ENCODE measurements at places on chromosomes 13 and 19. TPM values are rescaled to one million over a fixed set of nuclear protein-coding genes. Genes with fewer than 3 reads are reported as not detected.

DNA sequence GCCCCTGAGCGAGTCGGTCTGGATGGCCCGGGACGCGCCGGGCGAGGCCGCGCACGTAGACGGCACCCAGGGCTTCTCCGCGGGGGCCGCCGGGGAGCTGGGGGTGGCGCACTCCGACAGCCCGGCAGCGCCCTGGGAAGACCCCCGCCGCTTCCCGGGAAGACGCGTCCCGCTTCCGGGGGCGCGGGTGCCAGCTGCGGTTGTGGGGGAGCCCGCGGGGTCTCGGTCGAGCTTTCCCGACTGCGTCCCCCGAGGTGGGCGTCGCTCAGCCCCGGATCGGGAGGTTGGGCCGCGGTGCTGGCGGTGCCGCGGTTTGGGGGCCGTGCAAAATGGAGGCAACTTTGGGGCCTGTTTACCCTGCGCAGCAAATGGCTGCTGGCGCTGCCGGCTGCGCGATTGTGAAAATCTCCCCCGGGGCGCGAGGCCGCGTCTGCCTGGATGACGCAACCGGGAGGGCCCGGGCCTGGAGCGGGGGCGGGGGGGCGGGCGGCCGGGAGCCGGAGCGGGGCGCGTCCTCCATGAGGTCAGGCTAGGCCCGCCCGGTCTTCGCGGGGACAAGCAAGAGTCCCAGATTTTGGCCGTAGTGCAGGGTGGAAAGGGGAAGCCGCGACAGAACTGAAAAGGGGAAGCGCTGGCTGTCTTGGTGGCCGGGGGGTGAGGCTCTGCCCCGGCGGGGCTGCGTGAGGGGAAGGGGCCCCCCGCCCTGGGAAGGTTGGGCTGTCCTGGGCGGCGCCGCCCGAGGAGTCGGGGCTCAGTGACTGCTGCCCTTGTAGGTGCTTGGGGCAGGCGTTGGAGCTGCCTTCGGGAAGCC, 11.3 kb downstream of the PEAK3 start:
- DNase-seq, result peak; percentile 57

GRCh38 chr19:8393871-8394250, 3.7 kb downstream of the RAB11B start:
- no peak for DNase-seq

PPAN gene
- 31.5 TPM for total RNA-seq

CDX2 gene
- total RNA-seq, result 0.09 TPM

DNA sequence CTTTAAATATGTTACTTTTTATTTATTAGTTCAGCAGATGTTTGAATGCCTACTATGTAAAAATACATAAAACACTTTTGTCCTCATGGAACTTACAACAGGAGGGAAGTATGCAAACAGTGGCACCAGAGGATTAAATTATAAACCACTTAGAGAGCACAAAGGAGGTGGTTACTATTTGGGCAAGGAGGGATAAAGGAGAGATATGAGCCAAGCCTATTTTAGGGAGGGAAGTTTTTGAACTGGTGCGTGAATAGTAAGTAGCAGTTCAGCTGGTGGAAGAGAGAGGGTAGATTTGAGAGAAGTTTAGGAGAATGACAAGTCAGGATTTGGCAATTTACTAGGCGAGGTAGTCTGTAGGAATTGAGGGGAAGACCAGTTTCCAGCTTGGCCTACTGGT, 8.6 kb downstream of the AKAP11 start:
- no peak for DNase-seq

TEX29 gene
- 0.80 TPM for total RNA-seq

GRCh38 chr13:26377038-26377437, 123.1 kb downstream of the CDK8 start:
- DNase-seq, result no peak

- no peak for DNase-seq
Observed at GRCh38 chr19:5682107-5682482, 1.3 kb downstream of the HSD11B1L start.

C19orf85 gene
- not detected for total RNA-seq

DNA sequence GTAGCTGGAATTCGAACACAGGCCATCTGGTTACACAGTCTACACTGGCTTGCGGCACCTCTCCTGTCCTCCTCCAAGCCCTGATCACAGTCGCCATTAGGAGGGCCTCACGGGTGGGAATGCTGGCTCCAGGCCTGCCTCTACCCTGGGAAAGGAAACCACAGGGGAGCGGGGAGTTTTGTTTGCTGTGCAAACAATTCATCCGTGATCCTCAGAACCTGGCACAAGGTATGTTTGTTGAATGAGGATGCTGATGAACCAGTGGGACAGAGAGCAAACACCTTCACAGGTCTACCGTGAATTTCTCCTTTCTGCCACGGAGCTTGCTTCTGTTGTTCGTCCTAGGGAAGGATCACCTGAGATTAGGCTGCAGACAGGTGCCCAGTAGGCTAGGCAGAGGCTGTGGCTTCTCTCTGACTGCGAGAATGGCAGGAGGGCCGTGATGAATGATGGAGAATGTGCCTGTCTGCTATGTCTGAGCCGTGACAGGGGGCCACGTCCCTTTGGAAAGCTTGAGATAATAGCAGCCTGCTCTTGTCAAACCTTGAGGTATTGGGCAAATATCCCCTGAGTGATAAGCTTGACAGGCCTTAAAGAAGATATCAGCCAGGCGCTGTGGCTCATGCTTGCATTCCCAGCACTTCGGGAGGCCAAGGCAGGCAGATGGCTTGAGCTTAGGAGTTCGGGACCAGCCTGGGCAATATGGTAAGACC, 36.7 kb downstream of the PIN1 start:
- no peak for DNase-seq

KRTDAP gene
- total RNA-seq, result 7.9 TPM

GRCh38 chr13:111006506-111007031, 91.7 kb upstream of the ANKRD10 start:
- DNase-seq, result no peak

OR7G1 gene
- total RNA-seq, result not detected

SIAH3 gene
- total RNA-seq, result 0.14 TPM

LILRA2 gene
- total RNA-seq, result 1.3 TPM

- no peak for DNase-seq
Observed at GRCh38 chr13:106466691-106467426, 68.6 kb downstream of the EFNB2 start.

Data from thymus (tissue), 14 donors.